ENCODE measurements at places on chromosomes 11 and 22.

DNA sequence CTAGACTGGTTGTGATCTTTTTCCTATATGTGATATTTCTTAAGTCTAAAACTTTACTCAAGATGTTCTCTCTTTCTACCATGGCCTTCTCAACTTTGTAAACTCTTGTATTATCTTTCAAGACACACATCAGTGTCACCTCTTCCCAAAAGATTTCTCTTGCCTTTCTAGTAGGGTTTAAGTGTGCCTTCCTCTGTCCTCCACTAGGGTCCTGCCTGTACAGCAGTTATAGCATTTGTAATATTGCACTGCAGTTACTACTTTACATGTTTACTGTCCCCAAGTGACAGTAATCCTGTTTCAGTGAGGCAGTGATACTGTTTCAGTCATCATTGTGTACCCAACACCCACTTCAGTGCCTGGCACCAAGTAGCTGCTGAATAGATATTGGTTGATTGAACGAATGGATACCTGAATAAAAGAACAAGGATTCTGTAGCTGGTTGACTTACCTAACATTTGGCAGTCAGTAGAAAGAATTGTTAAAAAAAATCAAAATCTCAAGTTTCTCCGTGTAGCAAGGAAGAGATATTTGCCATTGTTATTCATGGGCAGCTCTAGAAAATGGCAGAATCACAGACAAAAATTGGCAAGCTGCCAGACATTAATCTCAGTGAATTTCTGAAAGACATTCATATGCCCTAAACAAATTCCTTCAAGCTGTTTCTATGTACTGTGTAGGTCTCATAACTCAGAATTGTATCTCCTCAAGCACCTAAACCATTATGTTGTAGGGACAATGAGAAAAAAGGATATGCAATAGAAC is 79.4 kb downstream of the RBMXL2 start:
- no peak for DNase-seq

DNA sequence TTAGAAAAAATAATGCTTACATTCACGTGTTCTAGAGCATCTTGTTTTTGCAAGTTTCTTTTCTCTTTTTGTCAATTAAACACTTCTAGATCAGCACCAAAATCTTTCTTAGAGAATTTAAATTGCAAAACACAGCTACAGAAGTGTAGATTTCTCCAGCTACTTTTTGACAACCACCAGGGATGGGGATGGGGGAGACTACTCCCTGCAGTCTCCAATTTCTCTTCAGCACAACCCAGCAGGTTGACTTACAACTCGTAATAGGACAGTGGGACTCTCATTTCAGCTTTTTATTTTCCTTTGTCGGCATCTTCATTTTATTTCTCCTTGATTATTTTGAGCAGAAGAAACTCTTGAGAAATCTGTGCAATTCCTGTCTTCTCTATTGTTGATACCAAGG is 441.2 kb downstream of the LRRC4C start:
- no peak for DNase-seq

DNA sequence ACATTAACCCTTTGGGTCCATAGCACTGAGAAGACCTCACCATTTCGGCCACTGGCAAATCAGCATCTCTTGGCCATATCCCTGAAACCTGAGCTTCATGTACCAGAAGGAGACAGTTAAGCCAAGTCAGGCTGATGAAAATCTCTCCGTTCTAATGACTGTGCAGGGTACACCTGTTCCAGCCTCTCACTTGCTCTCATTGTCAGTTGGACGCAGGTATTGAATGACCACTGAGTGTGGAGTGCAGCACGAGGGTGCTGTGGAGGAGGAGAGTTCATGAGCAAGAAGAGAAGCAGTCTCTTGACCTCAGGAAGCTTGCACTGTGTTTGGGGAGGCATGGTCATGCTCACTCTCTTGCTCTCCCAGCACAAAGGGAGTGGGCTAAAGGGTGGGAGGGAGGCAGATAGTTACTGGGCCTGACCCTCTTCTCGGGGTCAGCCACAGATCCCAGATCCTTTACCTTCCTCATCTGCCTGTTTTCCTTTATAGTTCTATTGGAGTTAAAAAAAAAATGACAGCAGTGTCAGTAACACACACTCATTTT is 65.2 kb downstream of the ZBTB16 start:
- no peak for DNase-seq

GRCh38 chr11:23679981-23680380 is 816.9 kb upstream of the LUZP2 start:
- no peak for DNase-seq

DNA sequence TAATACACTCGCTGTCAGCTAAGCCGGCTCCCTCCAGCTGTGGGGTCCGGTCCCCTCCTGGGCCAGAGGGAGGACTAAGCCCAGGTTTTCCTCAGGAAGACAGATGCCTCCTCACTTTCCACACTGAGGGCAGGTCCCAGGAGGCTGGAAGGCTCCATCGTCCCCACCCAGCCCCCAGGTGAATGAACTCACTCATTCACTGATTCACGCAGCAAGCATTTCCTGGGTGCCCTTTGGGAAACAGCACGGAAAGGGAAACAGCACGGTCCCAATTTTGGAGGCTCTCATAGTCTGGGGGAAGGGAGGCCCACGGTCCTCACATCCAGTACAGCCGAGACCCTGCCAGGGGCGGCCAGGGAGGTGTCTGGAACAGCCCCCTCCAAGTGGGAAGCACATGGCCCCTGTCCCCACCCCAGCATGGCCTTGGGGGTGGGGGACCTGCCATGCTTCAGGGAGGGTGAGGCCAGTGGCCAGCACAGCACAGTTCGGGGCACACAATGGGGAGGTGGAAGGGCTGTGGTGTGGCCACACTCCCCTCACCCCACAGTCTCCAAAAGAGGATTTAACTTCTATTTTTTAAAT is 9.3 kb upstream of the TH start:
- DNase-seq = no peak

DNA sequence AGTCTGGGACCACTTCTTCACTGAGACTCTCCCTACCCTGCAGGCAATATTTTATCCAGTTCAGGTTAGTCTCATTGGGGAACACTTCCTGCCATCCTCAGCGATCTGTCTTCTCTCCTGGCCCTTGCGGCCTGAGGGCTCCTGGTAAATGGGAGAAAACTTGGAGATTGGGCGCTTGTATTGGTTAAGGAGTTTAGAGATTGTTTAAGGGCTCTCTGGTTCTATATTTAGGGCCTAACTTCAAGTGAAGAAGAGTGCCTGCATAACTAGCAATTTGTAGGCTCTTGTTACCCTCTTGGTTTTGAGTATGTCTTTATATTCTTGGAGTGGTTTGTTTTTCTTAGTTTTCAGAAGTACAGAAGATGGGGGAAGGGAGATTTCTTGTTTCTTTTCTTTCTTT is 72.7 kb downstream of the TRAF6 start:
- no peak for DNase-seq

- no peak for DNase-seq
These were observed 260.0 kb upstream of the CADM1 start for GRCh38 chr11:115764176-115764575.

DNA sequence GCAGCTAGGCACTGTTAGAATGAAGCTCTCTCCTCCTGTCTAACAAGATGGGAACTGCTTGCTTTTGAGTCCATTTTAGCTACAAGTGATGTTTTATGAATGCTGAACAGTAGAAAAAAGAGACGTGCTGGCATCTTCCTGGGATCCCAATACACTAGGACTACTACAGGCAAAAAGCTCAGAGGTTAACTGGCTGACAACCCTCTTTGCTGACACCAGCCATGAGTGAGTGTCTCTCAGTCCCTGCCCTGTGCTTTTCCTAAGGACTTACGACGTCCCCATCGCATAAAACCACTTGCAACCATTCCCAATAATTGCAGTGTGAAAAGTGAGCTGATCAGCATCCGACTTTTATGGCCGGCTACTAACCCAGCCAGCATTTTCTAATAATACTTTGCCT is 213.5 kb downstream of the NTM start:
- DNase-seq = no peak

DNA sequence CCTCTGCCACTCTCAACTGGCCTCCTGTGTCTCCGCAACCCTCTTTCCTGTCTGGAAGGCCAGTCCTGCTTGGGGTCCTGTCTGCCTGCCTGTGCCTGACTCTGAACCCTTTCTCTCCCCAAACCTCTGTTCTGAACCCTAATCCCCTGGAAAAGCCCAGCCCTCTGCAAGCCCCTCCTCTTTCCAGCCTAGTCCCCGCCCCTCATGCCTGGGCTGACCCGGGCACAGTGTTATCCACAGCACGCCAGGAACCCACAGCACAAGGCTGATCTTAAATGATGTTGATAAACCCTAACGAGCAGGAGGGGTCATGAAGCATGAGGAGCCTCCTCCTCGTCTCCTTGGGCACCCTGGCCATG is at the start of gene IFITM10:
Gene IFITM10, minus strand, starts transcription at position 115 of the 359 bp plus-strand sequence. CDS start 153 bp downstream, outside the sequence.
- no peak for DNase-seq

GRCh38 chr11:60592601-60593000 is 77.4 kb downstream of the MS4A13 start:
- DNase-seq = no peak

GRCh38 chr11:103281301-103281700 is 172.1 kb downstream of the DYNC2H1 start:
- no peak for DNase-seq

- DNase-seq = no peak
These were observed 133.4 kb downstream of the SWAP70 start for GRCh38 chr11:9797300-9797699.

Data from T-helper 2 cell (primary cell).